ENCODE measurements at places on chromosomes 12 and 14.

- peak; percentile 43 for DNase-seq
These were observed 81.2 kb upstream of the ATP2B1 start for GRCh38 chr12:89789862-89790261.

DNA sequence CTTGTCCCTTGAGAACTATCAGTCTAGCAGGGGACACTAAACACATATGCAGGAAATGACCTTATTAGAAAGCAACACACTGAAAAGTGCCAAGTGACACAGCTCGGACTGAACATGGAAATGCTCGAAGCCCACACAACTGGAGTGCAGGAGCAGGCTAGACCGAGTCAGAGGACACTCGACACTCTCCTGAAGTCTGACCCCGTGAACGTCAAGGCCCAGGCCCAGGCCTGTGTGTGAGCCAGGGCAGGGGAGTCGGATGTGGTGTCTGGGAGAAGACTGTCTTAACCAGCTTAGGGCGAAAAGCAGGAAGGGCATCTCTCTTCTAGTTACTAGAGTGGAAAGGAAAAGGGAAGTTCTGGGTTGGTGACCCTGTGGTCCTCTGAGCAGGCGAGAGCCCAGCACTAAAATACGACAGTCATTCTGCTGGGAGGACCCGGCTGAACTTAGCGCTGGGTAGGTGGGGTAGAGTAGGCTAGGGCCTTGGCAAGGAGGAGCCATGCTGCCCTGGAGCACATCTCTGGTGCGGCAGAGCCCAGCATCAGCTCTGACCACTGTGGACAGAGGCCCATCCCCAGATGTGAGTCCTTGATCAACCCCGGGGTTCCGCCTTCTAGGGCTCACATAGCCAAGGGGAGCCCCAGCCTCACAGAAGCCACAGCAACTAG lies 93.0 kb downstream of the NTF3 start:
- no peak for DNase-seq

GRCh38 chr14:90060965-90061684 lies 669 bp upstream of the KCNK13 start:
- peak; percentile 25 for DNase-seq

- no peak for DNase-seq
These were observed 25.2 kb downstream of the TMEM30B start for GRCh38 chr14:61255968-61256367.

GRCh38 chr12:80226576-80226975 lies 127.2 kb downstream of the OTOGL start:
- DNase-seq: peak; percentile 20

DNA sequence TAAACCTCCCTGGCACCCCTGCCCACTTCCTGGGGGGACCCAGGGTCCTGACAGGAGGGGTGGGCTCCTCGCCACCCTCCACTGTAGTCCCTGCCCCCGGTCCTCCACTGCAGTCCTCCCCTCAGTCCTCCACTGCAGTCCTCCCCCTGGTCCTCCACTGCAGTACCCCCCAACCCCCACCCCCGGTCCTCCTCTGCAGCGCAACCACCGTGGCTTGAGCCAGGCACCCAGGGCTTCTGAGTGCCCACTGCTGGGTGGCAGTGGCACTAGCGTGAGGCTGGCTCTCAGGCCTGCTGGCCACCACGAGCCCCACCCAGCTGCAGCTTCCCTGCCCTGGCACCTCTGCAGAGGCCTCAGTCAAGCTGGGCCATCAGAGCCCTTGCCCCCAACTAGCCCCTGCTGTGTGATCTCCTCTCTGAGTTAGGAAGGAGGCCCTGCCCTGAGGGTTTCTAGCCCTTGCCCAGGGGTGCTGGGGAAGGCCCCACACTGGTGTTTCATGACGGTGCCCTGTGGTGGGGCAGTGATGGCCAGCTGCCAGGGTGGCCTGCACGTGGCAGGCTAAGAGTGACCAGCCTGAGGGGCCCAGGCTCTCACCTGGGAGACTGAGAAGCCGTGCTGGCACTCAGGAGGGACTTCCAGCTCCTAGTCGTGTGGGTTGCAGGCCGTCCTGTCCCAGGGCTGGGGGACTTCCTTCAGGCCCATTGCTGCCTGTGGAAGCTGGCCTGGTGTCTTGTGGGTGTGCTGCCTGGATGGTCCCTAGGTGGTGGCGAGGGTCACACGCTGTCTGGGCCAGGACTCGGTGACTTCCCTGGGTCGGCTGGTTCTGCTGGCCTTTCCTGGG lies 9.7 kb downstream of the CEP170B start:
- DNase-seq: no peak

DNA sequence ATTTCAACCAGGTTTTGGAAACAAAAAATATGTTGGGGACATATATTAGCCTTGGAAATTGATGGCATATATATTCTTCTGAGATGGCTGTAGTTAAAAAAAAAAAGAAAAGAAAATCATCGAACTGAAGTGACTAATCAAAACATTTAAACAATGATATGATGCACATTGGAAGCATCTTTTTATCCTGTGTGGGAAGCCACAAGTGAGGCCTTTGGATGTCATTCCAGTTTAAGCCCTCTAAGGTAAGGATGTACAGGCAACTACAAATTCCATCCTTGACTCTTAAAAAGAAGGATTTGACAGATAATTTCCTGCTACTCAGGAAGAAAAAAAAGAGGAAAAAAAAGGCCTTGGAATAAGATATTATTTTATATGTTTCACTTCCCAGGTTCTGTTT lies 9.6 kb upstream of the PTPRB start:
- peak; percentile 22 for DNase-seq

GRCh38 chr12:107510211-107510610 lies 175.4 kb upstream of the PWP1 start:
- DNase-seq: no peak

DNA sequence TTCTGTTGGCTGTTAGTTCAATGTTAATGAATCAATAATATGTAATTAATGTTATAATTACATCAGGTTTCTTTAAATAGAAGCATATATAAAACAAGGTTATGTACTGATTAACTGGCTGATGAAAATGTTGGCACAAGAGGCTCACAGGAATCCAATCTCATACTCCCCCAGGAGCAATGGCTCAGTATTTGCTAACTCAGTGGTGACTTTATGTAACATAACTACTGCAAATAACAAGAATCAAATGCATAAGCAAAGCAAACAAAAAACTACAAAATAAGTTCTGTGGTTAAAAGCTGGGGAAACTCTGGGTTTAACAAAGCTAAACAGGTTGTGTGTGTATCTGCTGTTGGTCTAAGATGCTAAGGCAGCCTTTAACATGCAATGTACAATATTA lies 27.7 kb upstream of the BBS10 start:
- DNase-seq: no peak

GRCh38 chr12:50066402-50066801 lies 9.0 kb downstream of the ASIC1 start:
- peak; percentile 84 for DNase-seq

- no peak for DNase-seq
These were observed 188.4 kb downstream of the NRXN3 start for GRCh38 chr14:78358591-78358990.

- DNase-seq: peak; percentile 32
These were observed 201.2 kb downstream of the DPF3 start for GRCh38 chr14:72692696-72693095.
